Upper lobe of right lung (tissue), 1 donor: ENCODE measurements at places on chromosomes 1 and 21. TPM values are rescaled to one million over a fixed set of nuclear protein-coding genes. Genes with fewer than 3 reads are reported as not detected.

PHF13 gene
- 10.8 TPM for total RNA-seq

DTL gene
- total RNA-seq: 1.7 TPM

DNA sequence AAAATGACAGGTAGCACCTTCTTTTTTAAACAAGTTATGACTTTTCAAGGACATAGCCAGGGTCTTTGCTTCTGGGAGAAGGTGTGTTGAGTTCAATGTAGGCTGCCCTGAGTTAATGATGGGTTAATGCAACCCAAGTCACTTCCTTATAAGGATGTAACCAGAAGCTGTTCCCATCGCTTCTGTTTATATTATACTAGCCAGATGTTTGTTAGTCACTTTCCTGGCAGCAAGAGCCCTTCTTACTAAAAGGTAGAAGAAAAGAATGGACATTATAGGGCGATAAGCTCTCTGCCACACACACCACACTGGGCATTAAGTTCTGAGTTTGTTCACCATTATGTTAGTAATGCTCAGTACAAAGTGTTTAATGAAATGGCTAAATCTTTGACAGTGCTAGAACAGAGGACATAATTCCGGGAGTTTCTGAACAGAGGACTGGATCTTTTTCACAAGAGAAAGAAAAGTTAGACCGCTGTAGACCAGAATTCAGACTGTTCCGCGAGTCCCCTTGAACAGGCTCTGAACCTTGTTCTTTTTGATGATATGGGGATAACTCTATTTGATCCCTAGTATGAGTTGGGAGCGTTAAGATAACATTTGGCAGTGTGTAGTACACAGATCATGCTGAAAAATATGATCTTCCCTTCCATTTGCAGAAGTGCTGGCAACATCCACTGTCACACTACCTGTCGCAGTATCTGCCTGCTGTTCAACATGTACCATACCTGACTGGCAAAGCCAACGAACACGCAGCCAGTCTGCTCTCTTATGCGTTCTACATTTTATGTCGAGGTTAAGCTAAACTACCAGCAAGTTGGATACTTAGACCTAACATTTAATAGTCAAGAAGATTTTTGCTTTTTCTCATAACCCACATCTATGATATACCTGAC lies 41.0 kb downstream of the DEGS1 start:
- no peak for DNase-seq
- H3K27me3 ChIP-seq: no peaks in the 10 kb centered on the region
- peaks cover 24% of the 10 kb centered on the region for H3K36me3 ChIP-seq

DNA sequence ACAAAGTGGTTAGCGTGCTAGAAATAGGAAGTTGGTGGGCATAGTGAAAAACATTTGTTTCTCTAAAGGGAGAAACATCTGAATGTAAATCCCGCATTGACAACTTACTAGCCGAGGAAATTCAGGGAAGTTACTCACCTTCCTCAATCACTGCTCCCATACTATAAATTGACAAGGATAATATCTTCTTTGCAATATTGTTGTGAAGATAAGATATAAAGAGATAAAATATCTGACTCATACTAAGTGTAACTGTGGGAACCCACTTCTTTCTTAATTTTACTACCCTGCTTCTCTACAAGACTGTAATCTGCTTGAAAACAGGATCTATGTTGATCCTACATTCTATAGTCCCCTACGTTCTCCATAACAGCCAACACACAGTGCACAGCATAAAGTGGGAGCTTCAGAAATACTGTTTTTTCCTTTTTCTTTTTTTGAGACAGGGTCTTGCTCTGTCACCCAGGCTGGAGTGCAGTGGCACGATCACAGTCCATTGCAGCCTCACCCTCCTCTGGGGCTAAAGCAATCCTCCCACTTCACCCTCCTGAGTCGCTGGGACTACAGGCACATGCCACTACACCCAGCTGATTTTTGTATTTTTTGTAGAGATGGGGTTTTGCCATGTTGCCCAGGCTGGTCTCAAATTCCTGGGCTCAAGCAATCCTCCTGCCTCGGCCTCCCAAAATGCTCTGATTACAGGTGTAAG lies 57.4 kb upstream of the C1orf21 start:
- no peaks in the 10 kb centered on the region for H3K27me3 ChIP-seq
- no peaks in the 10 kb centered on the region for H3K4me1 ChIP-seq
- no peak overlapping the region for H3K27ac ChIP-seq
- H3K36me3 ChIP-seq: no peaks in the 10 kb centered on the region
- H3K4me3 ChIP-seq: no peak overlapping the region
- DNase-seq: no peak

DNA sequence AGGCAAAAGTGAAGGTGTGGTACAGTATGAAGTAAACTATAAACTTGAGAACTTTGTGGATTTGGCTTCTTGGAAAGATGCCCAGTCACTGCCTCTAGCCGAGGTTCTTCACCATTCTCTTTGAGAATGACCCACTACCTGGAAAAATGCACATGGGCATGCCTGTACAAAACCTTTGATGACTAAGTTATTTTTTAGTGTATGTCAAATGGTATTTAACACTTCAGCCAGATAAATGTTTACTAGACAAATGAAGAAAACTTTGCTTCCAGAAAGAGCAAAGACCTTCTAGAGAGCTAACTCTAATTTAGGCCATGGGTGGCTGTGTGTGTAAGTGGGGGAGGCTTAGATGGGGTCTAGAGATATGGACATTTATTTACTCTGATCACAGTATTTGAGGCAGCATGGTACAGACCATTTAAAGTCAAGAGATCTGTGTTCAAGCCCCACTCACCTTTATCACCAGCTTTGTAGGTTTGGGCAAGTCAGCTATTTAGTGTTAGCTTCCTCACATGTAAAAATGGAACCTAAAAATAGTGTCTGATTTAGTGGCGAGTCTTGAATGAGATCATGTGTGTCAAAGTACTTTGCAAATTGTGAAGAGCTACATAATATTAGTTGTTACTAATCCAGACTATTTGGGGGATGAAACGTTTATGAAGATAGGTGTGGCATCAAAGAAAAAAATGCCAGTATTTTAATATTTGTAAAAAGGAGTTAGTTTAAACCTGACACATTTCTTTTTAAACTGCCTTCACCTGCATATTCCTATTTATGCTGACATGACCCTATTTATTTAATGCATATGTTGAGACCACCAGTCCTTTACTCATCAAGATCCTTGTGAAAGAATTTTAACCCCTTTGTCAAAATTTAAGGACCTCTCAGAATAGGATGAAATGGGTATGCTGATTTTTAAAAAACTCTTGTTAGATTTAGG lies 20.2 kb downstream of the NFYC start:
- H3K4me3 ChIP-seq: peak overlapping the region; percentile 62
- no peak for DNase-seq
- no peaks in the 10 kb centered on the region for H3K36me3 ChIP-seq
- peaks cover 67% of the 10 kb centered on the region for H3K4me1 ChIP-seq
- H3K27ac ChIP-seq: peak overlapping the region; percentile 81

- no peaks in the 10 kb centered on the region for H3K36me3 ChIP-seq
Measured at GRCh38 chr21:32392299-32392879, 423 bp downstream of the URB1 start.

HLX gene
- total RNA-seq: 14.9 TPM

- H3K27me3 ChIP-seq: no peaks in the 10 kb centered on the region
- no peak overlapping the region for H3K27ac ChIP-seq
- H3K4me3 ChIP-seq: no peak overlapping the region
- no peaks in the 10 kb centered on the region for H3K4me1 ChIP-seq
Measured at GRCh38 chr1:53697721-53698383, 41.1 kb downstream of the GLIS1 start.

GRCh38 chr1:174769961-174770549 lies 229.7 kb upstream of the CACYBP start:
- DNase-seq: no peak
- no peak overlapping the region for H3K27ac ChIP-seq
- H3K36me3 ChIP-seq: no peaks in the 10 kb centered on the region
- H3K4me1 ChIP-seq: no peaks in the 10 kb centered on the region
